ENCODE measurements at places on chromosomes 6 and 20.

- no peak for DNase-seq
Measured at GRCh38 chr6:148438632-148439031, 96.0 kb downstream of the SASH1 start.

DNA sequence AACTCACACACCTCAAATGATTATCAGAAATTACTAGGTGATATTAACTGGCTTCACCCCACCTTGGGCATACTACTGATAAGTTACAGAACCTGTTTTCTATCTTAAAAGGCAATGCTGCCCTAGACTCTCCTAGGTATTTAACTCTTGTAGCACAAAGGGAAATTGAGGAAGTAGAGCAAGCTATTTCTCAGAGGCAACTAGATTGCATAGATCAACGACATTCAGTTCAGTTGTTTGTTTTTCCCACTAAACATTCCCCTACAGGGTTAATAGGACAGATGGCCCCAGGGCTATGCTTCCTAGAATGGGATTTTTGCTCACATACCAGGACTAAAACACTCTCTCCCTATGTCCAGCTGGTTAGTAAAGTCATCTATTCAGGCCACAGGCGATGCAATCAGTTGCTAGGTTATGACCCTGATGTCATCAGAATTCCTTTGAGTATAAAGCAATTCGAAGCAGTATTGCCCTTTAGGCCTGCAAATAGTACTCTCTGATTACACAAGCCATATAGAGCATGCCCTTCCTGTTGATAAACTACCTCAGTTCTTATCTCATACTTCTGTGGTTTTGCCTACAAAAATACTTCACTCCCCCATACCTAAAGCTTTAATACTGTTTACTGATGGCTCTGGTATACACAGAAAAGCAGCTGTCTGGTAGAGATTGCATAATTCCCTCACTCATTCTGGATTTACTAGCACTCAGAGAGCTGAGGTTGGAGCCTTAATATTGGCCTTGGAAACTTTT lies 67.4 kb upstream of the ASCC3 start:
- no peak for DNase-seq

- no peak for DNase-seq
Measured at GRCh38 chr6:166031275-166031674, 136.4 kb downstream of the TBXT start.

GRCh38 chr6:3330199-3330598 lies 71.5 kb downstream of the PSMG4 start:
- DNase-seq: no peak

DNA sequence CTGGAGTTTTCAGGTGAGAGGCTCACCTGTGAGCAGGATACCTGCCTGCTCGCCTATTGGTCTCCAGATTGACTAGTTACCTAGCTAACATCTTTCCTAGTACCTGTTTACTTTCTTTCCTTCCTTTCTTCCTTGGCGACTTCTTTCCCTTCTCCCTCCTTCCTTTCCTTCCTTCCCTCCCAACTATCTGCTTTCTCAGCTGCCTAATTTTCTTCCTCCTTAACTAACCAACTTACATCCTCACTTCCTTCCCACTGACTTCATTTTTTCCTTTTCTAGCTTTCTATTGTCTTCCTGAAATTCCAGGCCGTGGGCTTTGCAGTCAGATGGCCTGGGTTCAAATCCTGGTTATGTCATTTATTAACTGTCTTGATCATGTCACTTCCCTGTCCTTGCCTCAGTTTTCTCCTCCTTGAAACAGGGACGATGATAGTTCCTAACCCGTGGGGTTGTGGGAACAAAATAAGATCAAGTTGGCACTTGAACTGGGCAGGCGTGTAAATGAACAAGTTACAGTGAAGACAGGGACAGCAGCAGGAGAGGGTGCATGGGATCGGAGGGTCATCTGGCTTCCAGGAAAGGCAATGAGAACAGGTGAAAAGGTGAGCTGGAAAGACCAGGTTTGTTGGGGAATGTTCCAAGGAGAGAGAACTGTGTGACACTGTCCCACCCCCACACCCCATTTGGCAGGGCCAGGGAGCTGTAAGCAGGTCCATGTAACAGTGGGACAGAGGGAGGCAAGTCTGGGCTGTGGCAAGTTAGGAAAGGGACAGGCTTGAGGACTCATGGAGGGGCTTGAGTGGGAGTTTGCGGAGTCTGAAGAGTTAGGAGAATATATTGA lies 540 bp downstream of the SGK2 start:
- DNase-seq: no peak

DNA sequence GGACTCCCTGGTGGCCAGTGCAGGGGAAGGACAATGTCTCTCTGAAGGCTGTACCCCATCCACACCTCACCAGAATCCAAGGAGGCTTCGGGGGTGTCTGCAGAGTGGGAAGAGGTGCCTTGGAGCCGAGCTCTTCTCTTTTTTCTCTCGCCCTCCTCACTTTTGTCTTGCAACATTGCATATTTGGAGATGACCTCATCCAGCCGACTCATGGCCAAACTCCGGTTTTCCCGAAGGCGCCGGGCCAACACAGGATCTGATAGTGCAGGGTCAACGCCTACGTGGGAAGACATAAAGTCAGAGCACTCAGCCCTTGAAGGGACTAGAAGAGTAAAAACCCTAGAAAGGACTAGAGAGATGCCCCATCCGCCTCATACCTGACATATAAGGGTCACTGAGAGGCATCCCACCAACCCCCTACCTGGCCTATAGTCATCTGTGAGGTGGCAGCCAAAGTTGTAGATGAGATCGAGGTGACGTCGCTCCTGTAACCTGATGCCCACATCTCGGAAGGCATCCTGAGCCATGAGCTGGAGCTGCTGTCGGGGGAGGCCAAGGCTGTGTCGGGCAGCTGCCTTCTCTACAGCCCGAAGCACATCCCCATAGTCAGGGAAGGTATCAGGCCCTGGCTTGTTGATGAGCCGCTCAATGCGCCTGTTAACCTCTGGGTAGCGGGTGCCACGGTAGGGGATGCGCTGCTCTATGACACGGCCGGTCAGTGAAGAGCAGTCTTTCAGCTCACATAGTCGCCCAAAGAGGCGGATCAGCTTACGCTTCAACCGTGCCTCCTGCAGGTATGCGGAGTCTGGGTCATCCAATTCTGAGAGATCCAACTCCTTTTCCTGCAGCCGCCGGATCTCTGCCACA lies 3.0 kb upstream of the ZBTB22 start:
- no peak for DNase-seq

DNA sequence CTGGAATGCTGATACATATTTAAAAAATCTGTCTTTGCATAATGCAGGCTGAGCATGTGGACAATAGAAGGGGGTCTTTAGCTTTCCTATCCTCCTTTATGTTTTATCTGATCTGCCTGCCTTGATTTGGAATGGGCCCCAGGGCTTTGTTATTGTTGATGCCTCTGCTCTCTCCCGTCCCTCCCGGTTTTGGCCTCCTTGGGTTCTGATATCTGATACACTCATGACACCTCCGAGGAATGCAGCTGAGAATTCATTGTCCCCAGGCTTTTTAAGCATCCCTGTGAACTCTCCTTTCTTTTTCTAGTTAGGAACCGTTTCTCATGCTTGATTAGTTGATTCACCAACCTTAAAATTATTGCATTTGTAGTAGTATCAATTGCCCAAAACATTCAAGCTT lies 185.5 kb upstream of the RALGAPA2 start:
- no peak for DNase-seq

DNA sequence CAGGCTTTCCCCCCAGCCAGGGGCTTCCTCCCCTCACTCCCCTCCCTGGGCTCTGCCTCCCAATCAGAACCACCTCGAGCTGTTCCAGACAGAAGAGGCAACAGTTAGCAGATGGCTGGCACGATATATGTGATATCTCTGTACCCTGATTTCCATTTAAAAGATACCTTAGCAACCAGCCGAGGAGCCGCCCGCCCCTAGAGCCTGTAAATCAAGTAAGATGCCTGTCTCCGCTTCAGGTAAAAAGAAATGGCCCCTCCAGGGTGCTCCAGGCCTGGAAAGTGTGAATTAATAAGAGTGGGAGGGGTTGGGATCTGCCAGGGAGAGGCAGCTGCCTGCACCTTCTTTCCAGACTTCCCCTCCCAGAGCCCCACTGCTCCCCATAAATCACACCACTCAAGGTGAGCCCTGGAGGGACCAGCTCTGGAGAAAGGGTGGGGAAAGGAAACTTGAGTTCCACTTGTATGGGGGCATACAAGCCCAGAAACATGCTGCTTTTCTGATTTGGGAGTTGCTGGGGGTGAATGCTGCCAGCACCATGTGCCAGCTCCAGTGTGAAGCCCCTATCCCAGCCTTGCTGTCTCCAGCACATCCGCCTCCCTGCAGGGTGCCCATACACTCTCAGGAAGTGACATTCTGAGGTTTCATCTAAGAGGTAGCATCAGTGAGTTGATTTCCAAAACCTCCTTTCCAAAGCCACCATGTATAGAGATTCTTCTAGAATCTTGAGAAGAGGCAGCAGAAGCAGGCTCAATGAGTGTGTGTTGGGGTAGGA lies 148.0 kb downstream of the LRFN2 start:
- no peak for DNase-seq

DNA sequence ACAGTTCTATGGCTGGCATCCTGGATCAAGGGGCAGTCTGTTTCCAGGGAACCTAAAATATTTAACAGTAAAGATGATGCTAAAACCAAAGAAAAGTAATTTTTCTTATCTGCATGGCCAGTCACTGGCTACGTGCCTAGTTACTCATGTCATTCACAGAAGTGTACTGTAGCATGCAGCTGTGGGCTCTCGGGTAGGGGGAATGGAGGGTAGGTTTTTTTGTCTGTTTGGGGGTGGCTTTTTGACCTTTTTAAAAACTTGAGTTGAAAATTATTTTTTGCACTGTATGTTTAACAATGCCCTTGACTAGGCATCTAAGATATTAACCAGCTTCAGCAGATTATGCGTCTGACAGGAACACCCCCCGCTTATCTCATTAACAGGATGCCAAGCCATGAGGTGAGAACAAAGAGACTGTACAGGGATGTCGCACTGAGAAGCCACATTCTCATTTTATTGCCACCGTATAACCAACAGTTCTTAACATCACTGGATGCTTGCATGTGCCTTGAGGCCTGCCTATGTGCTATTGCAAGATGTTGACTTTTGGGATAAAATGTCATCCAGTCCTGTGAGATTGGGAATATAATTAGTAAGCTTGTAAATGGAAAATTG lies 30.3 kb upstream of the MAPK13 start:
- DNase-seq: no peak

- DNase-seq: no peak
Measured at GRCh38 chr20:19648024-19648423, 110.0 kb upstream of the RIN2 start.
